ENCODE measurements at places on chromosomes 13 and 19. TPM values are rescaled to one million over a fixed set of nuclear protein-coding genes. Genes with fewer than 3 reads are reported as not detected.

GRCh38 chr19:51418707-51419106 lies 1.3 kb upstream of the SIGLEC10 start:
- no peak for DNase-seq

DNA sequence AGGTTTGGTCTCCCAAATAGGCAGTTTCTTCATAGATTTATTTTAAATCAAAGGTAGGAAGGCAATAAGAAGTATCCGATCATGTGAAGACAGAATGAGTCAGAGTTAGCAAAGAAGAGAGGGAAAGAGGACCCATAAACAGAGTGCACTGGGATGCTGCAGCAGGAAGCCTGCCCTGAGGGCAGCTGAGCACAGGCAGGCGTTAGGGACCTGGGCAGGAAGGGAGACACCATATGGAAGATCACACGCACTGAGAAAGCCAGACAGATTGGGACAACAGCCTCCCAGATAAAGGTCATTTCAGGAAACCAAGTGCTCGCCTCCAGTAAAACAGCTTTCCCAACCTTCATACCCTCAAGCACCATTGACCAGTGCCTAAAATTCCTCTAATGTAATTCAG lies 598.0 kb downstream of the EFNB2 start:
- DNase-seq = no peak

DNA sequence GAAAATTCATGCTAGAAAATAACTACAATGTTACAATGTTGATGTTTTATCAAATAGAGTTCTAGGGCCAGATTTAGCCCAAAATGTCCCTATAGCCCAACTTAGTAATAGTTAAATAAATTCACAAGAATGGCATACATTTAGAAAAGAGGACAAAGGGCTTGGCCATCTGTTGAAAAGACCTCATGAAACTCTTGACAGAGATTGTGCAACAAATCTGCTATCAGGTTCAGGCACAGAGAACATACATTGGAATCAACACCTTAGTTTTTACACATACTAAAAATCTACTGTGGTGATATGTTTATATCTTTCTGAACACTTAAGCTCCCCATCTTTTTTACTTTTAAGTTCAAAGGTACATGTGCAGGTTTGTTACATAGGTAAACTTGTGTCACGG lies 298.3 kb upstream of the DACH1 start:
- DNase-seq = no peak

DNA sequence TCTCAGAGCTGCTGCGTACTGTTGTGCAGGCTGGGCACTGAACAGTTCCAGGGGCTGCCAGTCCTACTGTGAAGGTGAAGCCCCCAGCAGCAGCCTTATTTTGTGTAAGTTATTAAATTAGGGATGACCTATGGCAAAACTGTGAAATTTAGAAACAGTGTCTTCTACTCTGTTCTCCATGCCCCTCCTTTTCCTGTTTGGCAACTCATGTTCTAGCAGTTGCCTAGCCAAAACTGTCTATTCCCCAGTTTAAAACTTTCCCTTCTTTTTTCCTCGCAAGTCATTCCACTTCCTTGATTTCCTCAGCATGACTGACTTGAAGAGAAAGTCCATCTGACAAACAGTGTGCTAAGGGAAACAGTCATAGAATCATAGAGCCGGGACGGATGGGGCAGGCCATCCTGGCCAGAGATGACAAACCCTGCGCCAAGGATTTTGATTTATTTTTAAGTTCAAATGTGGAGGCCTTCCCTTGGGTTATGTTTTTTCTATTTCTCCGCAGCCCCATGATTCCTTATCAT lies 78.1 kb upstream of the OLFM4 start:
- no peak for DNase-seq

OR4F17 gene
- not detected for total RNA-seq

All from A172 (cell line).